ENCODE measurements at places on chromosomes 12 and 14.

DNA sequence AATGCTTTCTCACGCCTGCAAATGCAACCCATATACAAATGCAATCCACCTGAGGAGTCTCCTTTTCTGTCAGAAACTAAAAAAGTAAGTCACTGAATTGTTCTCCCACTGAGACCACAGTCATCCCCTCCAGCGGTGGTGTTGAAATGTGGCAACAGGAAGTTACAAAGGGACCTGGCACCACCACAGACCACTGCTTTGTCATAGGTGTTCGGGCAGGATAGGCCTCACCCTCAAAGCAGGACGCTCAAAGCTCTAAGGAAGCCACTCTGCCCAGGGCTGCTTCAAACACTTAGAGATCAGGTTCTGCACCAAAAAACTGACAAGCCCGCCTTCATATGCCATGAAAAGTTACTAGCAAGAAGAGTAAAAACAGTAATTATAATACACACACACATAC is 11.3 kb downstream of the PHLDA1 start:
- peak; percentile 76 for DNase-seq

- DNase-seq: no peak
These were observed 2.6 kb downstream of the GPR68 start for GRCh38 chr14:91241863-91242262.

- DNase-seq: no peak
These were observed 696.6 kb downstream of the DIO2 start for GRCh38 chr14:79514700-79515099.

- DNase-seq: no peak
These were observed 179.8 kb downstream of the GALC start for GRCh38 chr14:87813211-87813610.

- no peak for DNase-seq
These were observed 21.7 kb downstream of the PLEKHD1 start for GRCh38 chr14:69506241-69506595.

DNA sequence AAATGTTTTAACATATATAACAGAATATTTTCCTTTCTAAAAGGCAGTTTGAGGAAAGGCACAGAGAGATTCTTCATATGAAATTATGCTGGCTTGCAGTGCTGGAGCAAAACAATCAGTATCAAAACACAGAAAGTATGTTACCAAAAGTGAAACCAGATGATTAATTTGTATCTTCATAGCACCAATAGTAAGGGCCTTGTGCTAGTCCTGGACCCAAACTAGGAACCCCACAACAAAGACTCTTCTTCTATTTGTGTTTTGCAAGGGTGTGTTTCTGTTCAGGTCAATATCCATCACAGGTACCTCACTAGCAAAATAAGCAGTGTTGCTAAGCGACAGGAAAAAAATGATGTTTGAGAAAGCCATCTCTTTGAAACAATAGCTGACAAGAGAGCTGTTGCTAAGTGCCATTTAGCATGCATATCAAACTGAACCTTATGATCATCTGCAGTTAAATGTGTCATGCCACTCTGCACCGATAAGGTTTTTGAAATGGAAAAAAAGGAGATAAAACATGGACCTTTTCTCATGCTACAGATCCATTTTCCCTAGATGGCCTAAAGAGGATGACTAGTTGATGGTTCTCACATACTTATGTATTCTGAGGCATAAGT is 196.2 kb upstream of the ALG10 start:
- DNase-seq: no peak

GRCh38 chr12:28961948-28962384 is 187.1 kb upstream of the FAR2 start:
- no peak for DNase-seq

DNA sequence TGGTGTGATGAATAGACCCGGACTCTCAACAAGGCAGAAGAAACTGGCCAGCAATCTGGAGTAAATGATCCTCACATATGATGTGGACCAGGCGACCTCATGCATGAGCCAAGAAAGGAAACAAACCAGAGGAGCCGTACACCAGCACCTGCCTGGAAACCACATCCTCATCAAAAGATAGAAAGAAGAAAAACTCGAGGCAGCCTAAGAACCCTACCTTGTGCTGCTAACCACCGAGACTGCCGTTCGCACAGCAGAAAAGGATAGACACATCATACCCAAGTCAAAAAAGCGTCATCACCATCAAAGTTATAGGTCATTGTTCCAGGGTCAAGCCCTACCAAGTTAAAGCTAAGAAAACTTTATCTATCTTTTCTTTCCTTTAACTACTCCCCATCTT is 66.7 kb downstream of the RESF1 start:
- DNase-seq: peak; percentile 47

GRCh38 chr12:112368856-112369255 is 13.4 kb downstream of the HECTD4 start:
- DNase-seq: no peak

DNA sequence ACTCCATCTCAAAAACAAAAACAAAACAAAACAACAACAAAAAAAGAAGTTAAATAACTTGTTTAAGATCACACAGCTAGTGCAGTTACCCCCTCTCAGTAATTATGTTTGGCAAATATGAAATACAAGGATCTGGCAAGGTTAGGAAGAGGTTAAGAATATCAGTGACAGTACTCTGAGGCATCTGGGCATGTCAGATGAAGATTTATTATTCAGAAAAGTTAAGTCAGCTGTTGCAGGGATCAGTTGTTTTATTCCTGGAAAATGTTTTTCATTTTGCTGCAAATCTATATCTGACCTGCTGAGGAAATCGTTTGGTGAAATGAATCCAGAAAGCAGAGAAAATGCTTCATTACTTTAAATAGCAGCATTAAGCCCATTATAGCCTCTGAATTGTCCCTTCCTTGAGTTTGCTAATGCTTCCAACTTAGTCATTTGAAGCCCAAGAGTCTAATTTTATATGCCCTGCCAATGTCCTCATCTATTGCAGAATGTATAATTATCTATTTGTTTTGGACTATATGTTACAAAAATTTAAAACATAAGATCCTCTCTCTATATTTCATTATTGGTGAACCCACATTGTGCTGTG is 8.1 kb downstream of the GPX2 start:
- DNase-seq: no peak

GRCh38 chr12:50265770-50266524 is 17.4 kb downstream of the LIMA1 start:
- no peak for DNase-seq

- DNase-seq: no peak
These were observed 6.8 kb downstream of the WDHD1 start for GRCh38 chr14:55019968-55020554.

DNA sequence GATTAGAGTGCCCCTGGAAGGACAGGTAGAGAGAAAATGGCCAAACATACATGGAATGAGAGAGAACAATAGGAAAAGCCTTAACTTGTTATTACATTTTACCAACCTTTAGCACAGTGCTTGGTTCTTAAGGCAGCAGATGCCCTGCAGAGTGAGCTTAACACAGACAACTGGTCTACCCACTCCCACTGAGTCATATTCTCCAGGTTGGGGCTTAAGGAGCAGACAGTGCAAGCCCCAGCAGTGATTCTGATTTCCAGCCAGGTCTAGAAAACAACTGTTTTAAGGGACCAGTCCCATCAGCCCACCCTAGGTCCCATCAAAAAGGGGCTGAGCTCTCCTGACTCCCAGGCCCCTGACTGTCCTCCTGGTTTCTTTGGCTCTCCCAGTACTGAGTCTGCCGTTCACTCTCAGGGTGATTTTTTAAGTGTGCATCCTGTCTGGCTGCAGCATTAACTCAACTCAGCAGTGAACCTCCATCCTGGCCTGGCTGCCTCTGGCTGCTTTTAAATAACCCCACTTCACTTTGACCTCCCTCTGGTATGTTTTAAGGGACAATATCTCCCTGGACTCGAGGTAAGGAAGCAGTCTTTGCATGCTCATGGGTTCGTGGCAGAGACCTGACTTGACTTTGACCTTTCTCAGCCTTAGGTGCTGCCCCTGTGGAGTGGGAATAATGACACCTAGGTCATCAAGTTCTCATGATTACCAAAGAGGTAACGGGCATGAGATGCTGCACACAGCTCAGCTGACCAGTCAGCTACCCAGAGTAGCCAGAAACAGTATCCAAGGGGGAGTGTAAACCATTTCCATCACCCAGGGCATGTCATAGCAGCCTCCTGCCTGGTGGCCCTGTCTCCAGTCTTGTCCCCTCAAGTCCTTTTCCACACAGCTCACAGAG is 210.7 kb upstream of the PWP1 start:
- peak; percentile 15 for DNase-seq

- no peak for DNase-seq
These were observed 420.7 kb downstream of the ADAMTS20 start for GRCh38 chr12:43131301-43131700.

DNA sequence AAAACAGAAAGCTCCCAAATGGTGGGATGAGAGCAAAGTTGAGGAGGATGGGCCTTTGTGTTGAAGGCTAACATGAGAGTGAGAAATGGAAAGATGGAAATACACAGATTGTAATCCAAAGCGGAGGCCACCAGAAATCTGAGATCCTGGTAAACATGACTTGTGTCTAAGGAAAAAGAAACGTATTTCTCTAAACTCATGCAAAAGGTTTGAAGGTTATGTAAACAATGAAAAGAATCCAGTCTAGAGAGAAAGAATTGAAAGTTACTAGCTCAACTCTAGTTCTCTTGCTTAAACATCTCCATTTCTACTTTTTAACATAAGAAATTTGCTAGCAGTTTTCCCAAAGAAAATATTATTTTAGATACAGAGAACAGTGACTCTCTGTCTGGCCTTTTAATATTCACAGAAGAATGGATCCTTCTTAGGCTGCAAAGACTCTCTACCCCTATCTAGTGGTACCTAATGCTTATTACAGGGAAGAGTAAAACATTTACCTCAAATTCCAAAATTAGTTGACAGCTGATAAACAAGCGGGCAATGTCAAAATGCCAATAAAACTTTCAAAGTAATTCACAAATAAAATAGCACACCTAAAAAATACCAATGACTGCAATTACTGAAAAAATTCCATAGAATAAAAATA is 75.8 kb upstream of the SOX5 start:
- no peak for DNase-seq

DNA sequence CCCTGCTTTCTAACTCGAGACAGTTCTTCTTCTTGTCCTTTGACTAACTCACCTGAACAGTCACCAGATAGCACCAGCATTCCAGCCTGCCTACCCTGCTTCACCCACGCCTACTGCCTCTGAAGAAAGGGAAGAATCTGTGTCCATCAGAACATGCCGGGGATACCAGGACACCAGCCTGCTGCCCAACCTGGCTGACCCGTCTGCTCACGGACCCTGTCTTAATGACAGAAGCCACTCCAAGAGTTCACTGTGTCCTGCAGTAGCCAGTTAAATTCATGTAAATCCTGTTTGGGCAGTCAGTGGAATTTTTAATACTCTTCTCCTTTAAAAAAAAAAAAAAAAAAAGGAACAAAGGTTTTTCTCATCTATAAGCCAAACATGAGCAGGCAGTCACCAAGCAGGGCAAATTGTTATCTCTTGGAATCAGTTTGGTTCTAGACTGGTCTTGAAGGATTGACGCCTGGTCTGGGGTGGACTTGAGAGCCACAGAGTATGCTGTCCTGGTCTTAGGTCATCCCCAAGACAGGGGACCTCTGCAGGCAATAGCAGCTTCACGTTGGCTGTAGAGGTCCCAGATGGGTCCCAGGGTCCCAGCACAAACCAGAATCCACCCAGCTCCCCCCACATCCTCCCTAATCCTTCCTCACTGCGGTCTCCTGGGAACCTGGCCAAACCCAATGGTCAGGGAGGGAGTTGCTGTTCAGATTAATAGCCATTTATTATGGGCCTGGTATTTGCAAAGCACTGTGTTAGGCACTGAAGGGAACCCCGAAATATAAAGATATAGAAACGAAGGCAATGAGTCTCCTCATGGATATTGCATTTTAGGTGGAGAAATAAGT is 181.1 kb upstream of the HIF1A start:
- DNase-seq: no peak

- no peak for DNase-seq
These were observed 216.9 kb downstream of the RPAP3 start for GRCh38 chr12:47488888-47489287.

GRCh38 chr12:93587611-93588010 is 15.1 kb downstream of the SOCS2 start:
- DNase-seq: no peak

GRCh38 chr12:124688356-124688992 is 121.1 kb upstream of the NCOR2 start:
- no peak for DNase-seq

- DNase-seq: no peak
These were observed 84.5 kb downstream of the GPR65 start for GRCh38 chr14:88089445-88089844.

GRCh38 chr14:28584951-28585350 is 181.6 kb upstream of the FOXG1 start:
- DNase-seq: no peak

- no peak for DNase-seq
These were observed 3.6 kb downstream of the STAT6 start for GRCh38 chr12:57107456-57108155.

DNA sequence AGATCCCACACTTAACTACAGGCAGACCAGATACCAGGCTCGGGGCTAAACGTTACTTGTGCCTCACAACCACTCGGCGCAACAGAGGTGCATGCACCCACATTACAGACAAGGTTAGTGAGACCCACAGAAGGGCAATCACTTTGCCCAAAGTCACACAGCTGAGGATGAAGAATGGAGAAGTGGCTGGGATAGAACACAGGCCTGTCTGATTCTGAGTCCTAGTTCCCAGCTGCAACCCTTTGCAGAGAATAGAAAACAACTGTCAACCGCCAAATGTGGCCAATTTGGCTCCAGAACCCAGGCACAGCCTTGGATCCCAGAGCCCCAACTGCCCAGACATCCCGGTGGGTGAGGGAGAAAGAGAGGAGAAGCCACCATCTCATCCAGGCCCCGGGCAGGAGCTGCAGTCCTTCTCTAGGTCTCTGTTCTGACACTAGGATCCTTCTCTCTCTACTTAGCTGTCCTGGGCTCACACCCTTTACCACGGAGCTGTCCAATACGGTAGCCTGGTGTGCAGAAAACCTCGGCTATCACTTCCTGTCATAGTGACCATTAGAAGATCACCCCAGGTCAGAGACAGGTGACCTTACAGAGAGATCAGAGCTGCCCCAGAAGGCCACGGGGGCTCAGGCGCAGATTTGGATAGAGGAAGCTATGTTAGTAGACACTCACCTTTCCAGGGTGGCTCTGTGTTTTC is 59.1 kb downstream of the FAM222A start:
- DNase-seq: no peak

- no peak for DNase-seq
These were observed 260.8 kb downstream of the RASSF9 start for GRCh38 chr12:85575120-85576096.

- no peak for DNase-seq
These were observed 723.1 kb upstream of the TBX3 start for GRCh38 chr12:115407036-115407435.

- peak; percentile 5 for DNase-seq
These were observed 759 bp downstream of the NFYB start for GRCh38 chr12:104137001-104137901.

GRCh38 chr12:114395755-114396152 is 10.2 kb downstream of the TBX5 start:
- no peak for DNase-seq

- DNase-seq: no peak
These were observed 14.0 kb upstream of the RIPK3 start for GRCh38 chr14:24353559-24354481.

All from stimulated activated CD4-positive, alpha-beta T cell treated with anti-CD3 and anti-CD28 coated beads, Interleukin-15, amount 100 ng/mL, for 48 hours (primary cell).